Stimulated activated CD4-positive, alpha-beta T cell treated with anti-CD3 and anti-CD28 coated beads, Interleukin-4, amount 100 ng/mL, for 1 hour (primary cell): ENCODE measurements at places on chromosomes 2 and 18.

GRCh38 chr2:108270768-108271506 lies 17.8 kb upstream of the SULT1C2 start:
- no peak for DNase-seq

GRCh38 chr18:52694804-52695203 lies 354.8 kb downstream of the DCC start:
- no peak for DNase-seq

GRCh38 chr2:60320724-60321123 lies 232.7 kb downstream of the BCL11A start:
- DNase-seq, result no peak

DNA sequence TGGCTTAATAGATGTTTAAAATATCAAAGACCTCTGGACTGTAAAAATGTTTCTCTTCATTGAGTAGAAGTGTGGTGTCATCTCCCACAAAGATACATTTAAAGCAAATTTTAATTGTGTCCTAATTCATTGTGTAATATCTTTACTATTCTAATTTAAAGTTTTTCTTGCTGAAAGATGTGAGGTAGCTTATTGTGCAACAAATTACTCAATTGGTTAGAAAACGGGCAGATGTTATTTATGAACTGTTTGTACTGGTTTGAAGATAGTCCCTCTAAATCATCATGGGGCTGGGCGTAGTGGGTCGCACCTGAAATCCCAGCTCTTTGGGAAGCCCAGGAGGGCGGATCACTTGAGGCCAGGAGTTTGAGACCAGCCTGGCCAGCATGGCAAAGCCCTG lies 65.3 kb downstream of the CYBRD1 start:
- DNase-seq, result no peak

GRCh38 chr2:107589079-107589491 lies 237.6 kb upstream of the RGPD4 start:
- no peak for DNase-seq

DNA sequence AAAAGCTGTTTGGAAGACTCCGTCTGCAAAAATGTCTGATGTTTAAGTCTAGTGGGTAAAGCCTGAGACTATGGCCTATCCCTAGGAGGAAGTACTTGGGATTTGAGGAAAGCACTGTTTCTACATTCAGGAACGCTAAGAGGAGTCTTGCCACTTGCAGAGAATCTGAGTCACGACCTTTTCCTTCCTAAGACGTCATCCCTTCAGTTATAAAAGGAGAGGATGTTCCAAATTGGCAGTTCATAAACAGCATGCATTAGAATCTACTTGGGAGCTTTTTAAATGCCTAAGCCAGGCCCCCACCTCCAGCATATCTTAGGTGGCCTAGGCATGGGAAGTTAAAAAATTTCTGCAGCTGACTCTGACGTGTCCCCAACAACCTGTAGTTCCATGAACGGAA lies 125.9 kb downstream of the TTC32 start:
- DNase-seq, result no peak

DNA sequence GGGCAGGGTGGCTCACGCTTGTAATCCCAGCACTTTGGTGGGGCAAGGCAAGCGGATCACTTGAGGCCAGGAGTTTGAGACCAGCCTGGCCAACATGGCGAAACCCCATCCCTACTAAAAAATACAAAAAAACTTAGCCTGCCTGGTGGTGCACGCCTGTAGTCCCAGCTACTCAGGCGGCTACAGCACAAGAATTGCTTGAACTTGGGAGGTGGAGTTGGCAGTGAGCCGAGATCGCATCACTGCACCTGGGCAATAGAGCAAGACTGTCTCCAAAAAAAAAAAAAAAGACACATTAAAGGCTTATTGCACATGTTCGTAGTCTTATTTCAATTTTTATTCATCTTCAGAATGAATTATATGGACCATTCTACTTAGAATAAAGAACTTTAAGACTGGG lies 110.2 kb downstream of the BMPR2 start:
- DNase-seq, result no peak

- DNase-seq, result no peak
Observed at GRCh38 chr2:223914324-223914723, 30.8 kb downstream of the WDFY1 start.

DNA sequence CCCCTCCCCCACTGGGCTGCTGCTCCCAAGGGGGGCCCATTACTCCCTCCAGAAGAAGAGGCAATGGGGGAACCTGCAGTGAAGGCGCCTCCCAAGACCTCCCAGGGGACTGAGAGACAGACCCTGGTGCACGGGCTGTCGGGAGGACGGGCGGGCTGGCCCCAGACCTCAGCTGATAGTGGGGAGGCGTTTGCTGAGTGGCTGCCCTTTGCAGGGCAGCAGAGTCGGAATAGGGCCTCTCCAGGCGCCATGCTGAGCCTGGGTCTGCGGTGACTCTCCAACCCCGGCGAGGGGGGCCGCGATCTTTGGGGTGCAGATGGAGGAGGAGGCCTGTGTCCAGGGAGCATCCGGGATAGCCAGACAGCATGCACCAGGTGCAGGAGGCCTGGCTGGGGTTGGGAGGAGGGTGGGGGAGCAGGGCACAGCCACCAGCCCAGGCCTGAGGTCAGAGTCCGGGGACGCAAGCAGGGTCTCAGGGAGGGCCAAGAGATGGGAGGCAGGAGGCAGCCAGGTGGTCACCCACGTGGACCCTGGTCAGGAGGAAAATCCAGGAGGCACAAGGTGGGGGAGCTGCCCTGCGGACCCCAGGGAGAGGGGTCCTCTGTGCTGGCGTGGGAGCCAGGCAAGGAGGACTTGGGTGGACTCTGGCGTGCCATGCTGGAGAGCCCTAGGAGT lies 11.0 kb downstream of the CROCC2 start:
- DNase-seq, result no peak

DNA sequence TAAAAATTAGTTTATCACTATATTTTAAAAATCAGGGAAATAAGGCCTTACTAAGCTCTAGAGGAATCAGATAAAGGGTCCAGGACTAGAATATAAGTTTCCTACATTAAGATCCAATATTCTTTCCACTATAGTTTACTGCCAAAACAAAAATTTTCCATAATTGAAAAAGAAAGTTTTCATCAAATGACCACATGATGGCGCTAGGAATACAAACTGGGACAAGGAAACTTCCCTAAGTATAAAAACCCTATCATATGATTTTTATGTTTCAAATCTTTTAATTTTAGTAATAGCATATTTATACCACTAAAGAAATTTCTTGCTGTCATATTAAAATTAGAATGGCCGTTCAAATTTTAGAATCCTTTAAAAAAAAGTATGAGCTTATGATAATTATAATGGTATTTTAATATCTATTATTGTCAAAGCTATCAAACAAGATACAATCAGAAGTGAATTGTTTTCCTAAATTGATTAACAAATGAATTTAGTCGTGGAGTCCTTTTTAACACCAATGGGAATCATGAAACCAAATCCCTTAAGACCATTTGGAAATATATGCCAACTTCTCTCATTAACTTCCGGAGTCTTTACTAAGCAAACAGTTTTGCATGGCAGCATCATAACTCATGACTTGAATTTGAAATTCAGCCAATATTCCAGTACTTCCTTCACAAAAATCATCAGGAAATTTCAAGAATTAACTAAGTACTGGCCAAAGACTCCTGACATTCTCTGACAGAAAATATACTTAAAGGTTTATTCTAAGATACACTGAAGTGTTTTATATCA lies 70.3 kb downstream of the SCN1A start:
- DNase-seq, result no peak

DNA sequence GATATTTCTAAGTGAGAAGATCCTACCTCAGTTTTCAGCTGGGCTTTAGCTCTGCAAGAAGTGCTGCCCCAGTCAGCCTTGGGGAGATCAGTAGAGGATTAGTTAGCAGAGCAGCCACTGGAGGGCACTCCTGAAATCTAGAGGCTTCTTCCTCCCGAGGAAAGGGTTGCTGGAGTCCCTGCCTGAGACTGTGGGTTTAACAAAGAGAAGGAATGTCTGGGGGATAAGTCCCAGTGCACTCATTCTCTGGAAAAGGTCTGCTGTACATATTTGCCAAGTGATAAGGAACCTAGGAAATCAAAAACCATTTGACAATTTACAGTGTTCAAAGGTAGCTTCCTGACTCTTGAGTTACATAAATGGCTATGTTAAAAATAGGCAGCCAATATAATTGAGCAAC lies 207.2 kb downstream of the SLC8A1 start:
- DNase-seq, result no peak

GRCh38 chr2:41735476-41735875 lies 312.3 kb upstream of the PKDCC start:
- DNase-seq, result no peak

DNA sequence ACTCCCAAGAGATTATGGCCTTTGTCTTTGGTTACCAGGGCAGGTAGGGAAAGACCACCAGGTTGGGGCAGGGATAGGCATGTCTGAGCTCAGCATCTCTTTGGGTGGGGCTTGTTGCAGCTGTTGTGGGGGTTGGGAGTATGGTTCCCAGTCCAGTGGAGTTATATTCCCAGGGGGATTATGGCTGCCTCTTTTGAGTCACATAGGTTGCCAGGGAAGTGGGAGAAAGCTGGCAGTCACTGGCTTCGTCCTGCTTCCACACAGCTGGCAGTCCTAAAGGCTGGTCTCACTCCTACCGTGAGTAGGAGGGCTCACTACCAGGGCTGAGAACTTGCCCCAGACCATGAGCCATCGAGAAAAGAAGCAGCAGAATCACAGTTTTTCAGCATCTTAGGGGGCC lies 79.1 kb downstream of the LYPD6 start:
- no peak for DNase-seq

GRCh38 chr2:119638685-119639554 lies 40.1 kb upstream of the TMEM177 start:
- no peak for DNase-seq

GRCh38 chr2:71558300-71559051 lies 105.1 kb downstream of the DYSF start:
- no peak for DNase-seq

DNA sequence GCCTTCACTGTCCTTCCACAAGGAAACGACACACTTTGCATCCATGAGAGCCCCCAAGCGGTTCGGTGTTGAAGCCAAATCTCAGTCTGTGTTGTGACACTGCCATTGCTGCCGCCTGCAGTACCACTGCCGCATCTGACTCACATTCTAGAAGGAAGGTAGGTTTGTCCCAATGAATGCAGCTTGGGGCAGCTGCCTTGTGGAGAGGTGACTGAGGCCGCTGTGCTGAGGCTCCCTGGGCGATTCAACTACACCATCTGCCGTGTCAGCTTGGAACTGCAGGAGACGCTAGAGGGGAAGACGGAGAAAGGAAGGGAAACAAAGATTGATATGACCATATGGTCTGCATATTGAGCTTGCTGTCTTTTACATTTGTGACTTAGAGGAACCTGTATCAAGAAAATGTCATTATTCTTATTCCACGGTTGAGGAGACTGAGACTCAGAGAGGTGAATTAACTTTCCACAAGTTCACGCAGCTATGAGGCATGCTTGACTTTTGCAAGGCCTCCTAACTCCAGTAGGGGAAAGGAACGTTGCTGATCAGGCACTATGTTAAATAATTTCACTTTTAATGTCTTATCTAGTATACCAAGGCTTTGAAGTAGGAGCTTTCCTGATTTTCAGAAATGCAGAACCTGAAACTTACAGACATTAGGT lies 43.5 kb upstream of the LMAN1 start:
- DNase-seq, result peak; percentile 72

DNA sequence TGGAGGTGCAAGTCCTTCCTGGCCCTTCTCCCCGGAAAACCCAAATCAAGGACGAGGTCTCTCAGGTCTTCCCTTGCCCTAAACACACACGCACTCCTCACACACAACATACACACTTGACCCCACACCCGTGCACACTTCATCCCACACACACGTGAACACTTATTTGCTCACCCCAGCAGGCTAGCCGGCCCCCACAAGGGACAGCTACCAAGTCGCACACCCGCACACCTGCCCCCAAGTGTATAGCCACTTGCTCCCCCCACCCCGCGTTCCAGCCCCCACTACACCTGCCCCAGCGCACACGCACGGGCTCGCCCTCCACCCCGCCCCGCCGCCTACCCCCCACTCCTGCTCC lies 359 bp downstream of the TGFBRAP1 start:
- DNase-seq, result no peak

GRCh38 chr2:45301307-45302277 lies 292.3 kb upstream of the SIX2 start:
- no peak for DNase-seq

GRCh38 chr2:133927894-133928293 lies 326.0 kb upstream of the MGAT5 start:
- no peak for DNase-seq

DNA sequence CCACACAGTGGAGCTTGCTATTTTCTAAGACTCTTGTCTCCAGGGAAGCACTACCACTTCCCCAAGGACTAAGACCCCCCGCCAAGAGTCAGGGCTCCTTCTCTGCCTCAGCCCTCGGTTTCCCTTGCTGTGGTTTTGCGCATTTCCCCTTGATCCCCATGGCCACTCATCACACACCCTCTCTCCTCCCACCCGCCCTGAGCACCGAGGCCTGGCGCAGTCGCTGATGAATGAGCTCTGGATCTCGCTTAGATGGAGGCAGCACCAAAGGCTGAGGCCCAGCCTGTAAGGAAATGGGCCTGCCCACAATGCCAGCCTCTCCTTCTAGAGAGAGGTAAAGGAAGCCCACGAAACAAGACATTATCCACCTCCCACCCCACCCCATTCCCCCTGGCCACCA lies 96.9 kb downstream of the TNS1 start:
- DNase-seq, result no peak
